Stimulated activated CD8-positive, alpha-beta memory T cell treated with anti-CD3 and anti-CD28 coated beads, Interleukin-2, amount 100 ng/mL, for 48 hours (primary cell): ENCODE measurements at places on chromosomes 12 and 14.

- DNase-seq, result no peak
Observed at GRCh38 chr12:95017482-95017881, 14.0 kb upstream of the NDUFA12 start.

DNA sequence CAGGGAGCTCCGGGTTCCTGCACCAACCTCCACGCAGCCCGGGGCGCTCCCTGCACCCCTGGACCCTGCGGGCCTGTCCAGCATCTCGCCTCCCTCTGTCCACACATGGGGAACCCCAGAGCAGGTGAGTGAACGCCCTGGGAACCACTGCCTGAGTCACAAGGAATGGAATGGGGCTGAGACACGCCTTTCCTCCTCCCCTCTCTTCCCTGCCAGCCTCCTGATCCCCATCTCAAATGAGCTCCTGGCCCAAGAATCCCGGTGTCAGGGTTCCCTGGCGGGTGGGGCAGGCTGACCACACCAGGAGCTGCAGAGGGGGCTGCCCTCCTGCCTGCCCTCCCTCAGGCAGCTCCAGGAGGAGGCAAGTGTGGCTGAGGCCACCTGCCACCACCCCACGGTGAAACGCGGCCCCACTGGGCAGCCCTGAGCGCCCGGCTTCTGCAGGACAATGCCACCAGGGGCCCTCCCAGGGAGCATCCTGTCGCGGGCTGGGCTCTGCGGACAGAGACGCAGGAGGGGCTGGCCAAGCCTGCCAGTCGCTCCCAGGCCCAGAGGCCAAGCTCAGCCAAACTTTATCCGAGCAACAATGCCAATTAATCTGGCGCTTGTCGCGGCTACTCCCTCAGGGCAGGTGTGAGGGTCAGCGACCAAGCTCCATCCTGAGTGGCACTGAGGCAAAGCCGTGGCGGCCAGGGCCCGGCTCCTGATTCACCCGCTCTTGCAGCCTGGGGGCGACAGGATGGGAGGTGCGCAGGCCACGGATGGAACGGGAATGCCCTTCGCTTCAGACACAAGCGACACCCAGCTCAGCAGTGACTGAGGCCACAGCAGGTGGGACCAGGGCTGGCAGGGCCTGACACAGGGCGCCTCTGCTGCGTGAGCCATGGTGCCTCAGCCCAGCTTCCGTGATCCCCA, 44.3 kb downstream of the GALNT9 start:
- no peak for DNase-seq

- no peak for DNase-seq
Observed at GRCh38 chr12:65958456-65958855, 134.2 kb downstream of the HMGA2 start.

DNA sequence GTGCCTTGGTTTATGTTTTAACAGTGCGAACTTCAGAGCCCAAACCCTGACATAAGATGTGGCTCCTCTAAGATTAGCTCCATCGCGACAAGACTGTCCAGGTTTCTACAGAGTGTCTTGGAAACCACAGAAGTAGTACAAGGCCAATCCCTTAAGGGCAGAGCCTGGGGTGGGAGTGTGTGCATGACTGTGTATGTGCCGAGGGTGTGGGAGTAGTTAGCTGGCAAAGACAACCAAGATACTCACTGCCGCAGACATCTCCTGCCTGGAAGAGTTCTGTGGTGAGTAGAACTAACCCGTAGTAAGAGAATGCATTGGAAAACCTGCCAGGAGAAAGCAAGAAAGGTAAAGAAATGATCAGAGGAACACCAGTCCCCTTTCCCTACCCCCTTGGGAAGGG, 54.1 kb downstream of the DAO start:
- DNase-seq, result no peak

DNA sequence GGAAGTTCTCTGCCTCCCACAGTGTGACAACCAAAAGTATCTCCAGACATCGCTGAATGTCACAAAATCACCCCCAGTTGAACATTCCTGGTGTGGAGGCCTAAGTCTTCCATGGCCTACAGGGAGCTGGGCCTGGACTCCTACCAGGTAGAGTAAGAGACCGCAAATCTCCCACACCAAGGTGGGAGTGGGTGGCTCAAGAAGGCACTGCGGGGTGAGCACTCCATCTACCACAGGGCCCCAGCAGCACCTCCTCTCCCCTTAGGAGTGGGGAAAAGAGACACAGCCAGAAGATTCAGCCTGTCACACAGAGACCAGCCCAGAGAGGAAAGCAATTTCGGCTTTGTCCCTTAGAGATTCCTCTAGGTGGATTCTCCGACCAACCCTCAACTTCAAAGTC, 25.5 kb downstream of the LRTM2 start:
- no peak for DNase-seq

- DNase-seq, result no peak
Observed at GRCh38 chr12:30979371-30980259, 53.1 kb downstream of the TSPAN11 start.

GRCh38 chr12:26034371-26035142, 76.1 kb downstream of the RASSF8 start:
- no peak for DNase-seq

GRCh38 chr12:843609-844008, 91.2 kb downstream of the WNK1 start:
- no peak for DNase-seq

GRCh38 chr14:59634617-59635016, 58.0 kb upstream of the CCDC175 start:
- DNase-seq, result no peak

DNA sequence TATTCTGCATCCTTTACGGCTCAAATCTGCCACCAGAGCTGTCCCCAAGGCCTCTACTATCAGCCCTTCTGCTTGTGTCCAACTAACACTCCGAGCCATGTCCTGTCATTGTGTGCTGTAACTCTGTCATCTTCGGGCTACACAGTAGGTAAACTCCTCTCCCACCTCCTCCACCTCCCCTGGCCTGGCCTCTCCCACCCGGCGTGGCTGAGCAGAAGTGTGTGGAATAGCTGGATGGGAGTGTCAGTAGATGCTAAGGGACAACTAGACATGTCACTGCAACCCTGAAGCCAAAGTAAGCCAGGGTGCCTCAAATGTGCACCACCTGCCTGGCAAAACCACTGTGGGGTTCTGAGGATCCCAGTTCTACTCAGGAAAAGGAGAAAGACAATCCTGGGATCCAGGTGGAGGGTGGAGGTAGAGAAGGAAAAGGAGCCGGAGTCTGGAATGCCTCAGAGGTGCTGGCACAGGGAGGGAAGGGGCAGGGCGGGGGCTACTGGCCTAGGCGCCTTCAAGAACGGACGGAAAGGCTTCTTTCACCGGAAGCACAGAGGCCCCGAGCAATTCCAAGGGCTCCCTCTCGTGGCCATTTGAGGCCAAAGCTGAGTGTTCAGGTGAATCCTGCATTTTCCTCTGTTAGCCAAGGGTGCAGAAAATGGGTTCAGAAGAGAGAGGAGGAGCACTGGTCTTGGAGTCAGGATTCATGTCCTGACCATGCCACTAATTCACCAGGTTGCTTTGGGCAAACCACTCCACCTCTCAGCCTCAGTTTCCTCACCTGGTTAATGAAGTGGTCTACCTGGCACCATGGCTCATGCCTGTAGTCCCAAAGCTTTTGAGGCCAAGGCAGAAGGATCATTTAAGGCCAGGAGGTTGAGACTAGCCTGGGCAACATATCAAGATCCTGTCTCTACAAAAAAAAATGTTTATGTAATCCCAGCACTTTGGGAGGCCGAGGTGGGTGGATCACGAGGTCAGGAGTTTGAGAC, 20.5 kb upstream of the FAM181A start:
- DNase-seq, result peak; percentile 59

- no peak for DNase-seq
Observed at GRCh38 chr12:4331221-4331620, 10.2 kb downstream of the TIGAR start.

DNA sequence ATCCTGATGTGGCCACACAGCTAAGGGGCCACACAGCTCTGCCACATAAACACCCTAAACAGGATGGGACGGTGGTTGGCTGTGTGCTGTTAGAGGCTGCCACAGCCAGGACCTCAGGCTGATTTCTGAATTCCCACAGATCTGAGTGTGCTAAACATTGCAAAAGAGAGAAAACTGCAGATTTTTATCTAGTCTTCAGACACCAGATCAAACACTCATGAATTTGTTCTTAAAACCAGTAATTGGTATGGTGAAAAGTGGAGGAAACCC, 190.7 kb downstream of the MON2 start:
- DNase-seq, result no peak

DNA sequence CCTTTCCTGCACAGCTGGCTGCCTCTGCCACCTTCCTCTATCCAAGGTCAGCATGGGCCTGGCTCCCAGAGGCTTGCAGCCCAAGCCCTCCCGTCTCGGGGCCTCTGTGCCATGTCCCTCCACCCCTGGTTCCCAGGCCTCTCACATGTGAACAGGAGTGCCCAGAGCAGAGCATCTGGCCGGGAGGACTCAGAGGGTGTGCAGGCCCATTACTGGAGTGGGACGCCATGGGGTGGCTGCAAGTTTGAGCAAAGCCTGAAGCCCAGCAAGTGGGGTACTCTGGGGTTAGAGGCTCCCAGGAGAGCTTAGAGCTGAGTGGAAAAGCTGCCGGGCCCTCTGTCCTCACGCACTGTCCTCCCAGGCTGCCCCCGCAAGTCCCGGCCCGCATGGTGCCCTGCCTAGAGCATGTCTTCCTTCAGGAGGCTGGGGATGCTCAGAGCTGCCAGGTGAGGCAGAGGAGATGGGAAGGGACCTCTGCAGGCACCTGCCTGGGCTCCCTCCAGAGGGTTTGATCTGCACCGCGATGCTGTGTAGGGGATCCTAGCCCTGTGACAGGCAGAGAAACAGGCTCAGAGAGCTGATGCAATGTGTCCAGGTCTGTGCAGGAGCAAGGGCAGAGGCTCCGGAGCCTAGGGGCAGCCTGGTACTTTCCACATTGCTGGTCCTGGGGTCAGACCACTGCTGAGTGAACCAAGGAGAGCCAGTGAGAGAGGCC, 39.8 kb downstream of the DIO3 start:
- no peak for DNase-seq

DNA sequence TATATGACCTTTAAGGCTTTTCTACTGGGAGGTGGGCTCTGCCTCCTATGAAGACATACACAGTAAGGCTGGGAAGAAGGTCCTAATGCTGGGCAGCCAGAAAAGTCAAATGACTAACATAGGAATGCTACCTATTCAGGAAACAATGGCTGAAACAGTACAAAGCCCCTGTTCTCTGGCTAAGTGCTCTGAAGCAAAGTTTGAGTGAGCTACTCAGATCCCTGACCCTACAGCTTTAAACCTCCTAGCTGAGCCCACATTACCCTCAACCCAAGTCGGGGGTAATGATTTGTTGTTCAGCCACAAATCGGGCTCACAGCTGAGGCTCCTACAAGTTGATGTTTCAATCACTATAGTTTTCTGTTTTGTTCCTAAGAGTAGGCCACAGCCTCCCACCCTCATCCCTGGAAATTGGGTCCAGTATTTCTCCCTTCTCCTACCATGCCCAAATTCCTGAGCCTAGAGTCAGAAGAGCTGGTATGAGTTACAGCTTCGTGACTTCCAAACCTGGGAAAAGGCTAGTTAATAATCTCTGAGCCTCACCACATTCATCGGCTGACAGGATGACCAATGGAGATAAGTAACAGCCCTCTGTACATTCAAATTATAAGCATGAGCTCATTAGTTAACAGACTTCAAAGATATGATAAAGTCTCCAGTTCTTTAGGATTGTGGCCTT, 46.5 kb downstream of the BTBD7 start:
- DNase-seq, result no peak

GRCh38 chr12:18414671-18415070, 153.4 kb downstream of the PIK3C2G start:
- no peak for DNase-seq

DNA sequence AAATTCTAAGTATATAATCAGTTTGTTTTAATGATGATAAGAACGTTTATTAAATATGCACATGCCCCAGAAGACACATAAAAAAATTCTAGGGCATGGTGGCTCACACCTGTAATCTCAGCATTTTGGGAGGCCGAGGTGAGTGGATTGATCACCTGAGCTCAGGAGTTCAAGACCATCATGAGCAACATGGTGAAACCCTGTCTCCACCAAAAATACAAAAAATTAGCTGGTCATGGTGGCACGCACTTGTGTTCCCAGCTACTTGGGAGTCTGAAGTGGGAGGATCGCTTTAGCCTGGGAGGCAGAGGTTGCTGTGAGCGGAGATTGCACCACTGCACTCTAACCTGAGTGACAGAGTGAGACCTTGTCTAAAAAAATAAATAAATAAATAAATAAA, 4.0 kb downstream of the CD69 start:
- DNase-seq, result no peak

GRCh38 chr14:68729556-68729955, 63.3 kb downstream of the ZFP36L1 start:
- no peak for DNase-seq

GRCh38 chr14:75372260-75372659, 55.6 kb upstream of the JDP2 start:
- DNase-seq, result no peak

- DNase-seq, result no peak
Observed at GRCh38 chr14:30798516-30798915, 75.8 kb upstream of the COCH start.

DNA sequence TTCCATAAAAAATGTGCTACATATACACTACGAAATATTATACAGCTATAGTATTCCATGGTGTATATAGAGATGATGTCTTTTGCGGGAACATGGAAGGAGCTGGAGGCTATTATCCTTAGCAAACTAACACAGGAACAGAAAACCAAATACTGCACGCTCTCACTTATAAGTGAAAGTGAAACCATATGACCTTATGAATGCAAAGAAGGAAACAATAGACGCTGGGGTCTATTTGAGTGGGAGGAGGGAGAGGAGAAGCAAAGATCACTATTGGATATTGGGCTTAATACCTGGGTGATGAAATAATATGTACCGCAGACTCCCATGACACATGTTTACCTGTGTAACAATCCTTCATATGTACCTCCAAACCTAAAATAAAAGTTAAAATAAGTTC, 142.8 kb downstream of the LRFN5 start:
- no peak for DNase-seq

- no peak for DNase-seq
Observed at GRCh38 chr12:68367116-68367515, 35.0 kb upstream of the MDM1 start.

- DNase-seq, result no peak
Observed at GRCh38 chr12:77723308-77723707, 107.4 kb upstream of the NAV3 start.

DNA sequence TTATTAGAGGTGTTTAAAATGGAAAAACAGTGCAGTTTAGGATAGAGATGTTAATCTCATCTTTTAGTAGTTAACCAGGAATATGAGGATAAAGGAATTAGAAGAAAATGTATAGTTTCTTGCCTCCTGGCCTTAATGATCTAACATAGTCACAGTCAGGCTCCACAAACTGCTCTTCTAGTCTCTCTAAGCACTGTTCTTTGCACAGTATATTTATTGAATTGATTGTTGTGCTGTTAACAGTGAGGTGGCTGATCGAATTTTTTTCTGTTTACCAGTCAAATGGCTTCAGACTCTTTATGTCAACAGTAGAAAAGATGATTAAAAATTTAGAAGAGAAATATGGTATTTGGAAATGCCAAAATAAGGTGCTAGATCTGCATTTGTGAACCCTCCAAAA, 37.8 kb downstream of the ATF7IP start:
- no peak for DNase-seq

GRCh38 chr12:9895215-9895971, 14.1 kb downstream of the KLRF2 start:
- DNase-seq, result no peak

- no peak for DNase-seq
Observed at GRCh38 chr12:91562476-91562875, 379.9 kb upstream of the DCN start.

GRCh38 chr14:20612403-20612802, 21.2 kb upstream of the RNASE12 start:
- DNase-seq, result no peak

- DNase-seq, result no peak
Observed at GRCh38 chr12:124432376-124432775, 135.0 kb downstream of the NCOR2 start.
